Naive thymus-derived CD4-positive, alpha-beta T cell (primary cell): ENCODE measurements at places on chromosomes 16 and 17. TPM values are rescaled to one million over a fixed set of nuclear protein-coding genes. Genes with fewer than 3 reads are reported as not detected.

GRCh38 chr16:56190677-56191155 is 573 bp upstream of the GNAO1 start:
- H3K27ac ChIP-seq: no peak overlapping the region
- no peak for DNase-seq
- peaks cover 12% of the 10 kb centered on the region for H3K4me1 ChIP-seq
- H3K4me3 ChIP-seq: peak overlapping the region; percentile 52
- H3K36me3 ChIP-seq: no peaks in the 10 kb centered on the region

- no peaks in the 10 kb centered on the region for H3K36me3 ChIP-seq
- no peak overlapping the region for H3K4me3 ChIP-seq
- H3K27ac ChIP-seq: no peak overlapping the region
Measured at GRCh38 chr17:6701719-6702118, 11.4 kb downstream of the SLC13A5 start.

GRCh38 chr17:17132746-17133145 is 73.4 kb downstream of the PLD6 start:
- DNase-seq: no peak
- H3K4me3 ChIP-seq: no peak overlapping the region
- no peak overlapping the region for H3K27ac ChIP-seq
- no peaks in the 10 kb centered on the region for H3K4me1 ChIP-seq
- peaks cover 4% of the 10 kb centered on the region for H3K36me3 ChIP-seq

DNA sequence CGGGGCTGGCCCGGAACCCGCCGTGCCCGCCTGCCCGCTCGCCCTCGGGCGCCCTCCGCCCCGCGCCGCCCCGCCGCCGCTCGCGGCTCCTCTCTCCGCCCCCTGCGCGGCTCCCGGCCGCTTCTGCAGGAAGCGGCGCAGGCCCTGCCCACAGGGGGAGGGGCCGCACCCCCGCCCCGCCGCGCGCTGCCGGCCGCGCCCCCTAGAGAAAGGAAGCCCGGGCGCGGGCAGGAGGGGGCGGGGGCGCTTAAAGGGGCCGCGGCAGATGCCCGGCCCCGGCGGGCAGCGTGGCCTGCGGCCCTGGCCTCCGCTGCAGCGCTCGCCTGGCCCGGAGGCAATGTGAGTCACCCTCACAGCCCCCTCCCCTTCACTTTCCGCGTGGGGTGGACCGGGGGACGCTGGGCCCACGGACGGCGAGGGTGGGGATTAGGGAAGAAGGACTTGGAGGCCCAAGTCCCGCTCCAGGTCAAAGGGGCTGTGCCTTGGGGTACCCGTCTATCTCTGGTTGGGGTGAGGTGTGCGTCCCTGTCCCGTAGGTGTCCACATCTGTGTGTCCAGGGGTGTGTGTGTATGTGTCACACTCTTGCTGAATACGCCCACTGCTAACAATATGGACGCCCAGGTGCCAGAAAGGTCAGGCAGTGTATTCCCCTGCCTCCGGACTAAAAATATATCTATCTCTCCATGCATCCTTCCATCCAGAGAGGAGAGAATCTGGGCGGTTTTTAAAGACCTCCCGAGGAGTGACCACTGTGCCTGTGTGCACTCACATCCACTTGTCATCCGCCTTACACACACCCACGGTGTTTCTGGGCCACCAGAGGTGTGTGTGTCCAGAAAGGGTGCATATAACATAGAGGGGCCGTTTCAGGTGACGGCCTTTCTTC is at the start of gene GIT1:
Gene GIT1 (minus strand): TSS at position 125 of the 887 bp plus-strand sequence. CDS start 270 bp downstream, outside the sequence.
- H3K27me3 ChIP-seq: no peaks in the 10 kb centered on the region
- DNase-seq: peak; percentile 85
- no peaks in the 10 kb centered on the region for H3K36me3 ChIP-seq
- H3K27ac ChIP-seq: peak within 1 kb of the TSS; percentile 75
- H3K4me3 ChIP-seq: peak within 1 kb of the TSS; percentile 72

DNA sequence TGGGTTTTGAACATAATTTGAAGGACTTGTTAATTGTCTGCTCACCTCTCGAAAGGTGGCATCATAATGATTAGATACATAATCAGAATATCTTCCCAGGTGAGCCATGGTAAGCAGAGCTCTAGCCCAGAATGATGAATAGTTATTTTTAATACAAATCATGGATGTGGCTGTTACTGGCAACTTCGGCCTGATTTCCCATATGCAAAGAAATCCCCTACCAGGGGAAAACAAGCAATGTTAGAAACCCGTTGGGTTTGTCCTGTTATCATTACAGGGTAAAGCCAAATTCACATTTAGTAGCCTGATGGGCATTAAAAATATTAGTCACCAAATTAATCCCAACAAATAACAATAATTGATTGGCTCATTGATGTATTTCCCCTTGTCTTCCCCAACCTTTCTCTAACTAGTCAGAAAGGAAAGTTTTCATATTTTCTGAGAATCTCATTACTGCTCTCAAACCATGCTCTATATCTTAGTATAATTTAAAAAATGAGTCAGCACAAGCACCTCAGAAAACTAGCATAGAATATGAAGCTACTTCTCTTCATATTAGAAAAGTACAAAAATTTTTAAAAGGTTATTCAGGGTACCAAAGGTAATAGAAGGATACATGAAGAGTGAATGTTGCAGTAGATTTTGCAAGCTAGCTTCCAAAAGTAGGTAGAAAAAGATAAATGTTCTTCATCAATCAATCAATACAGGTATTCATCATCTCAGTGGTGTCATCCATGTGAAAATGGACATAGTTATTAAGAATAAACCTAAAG is 5.0 kb downstream of the STAT5B start:
- H3K4me1 ChIP-seq: peaks cover 54% of the 10 kb centered on the region
- no peak overlapping the region for H3K4me3 ChIP-seq
- H3K36me3 ChIP-seq: no peaks in the 10 kb centered on the region
- no peak for DNase-seq
- H3K27ac ChIP-seq: peak overlapping the region; percentile 90

The MYH11 gene
- total RNA-seq: not detected

The AIPL1 gene
- total RNA-seq: not detected

The SLC52A1 gene
- total RNA-seq: 0.41 and 0.44 TPM in 2 replicates
